H9 (cell line): ENCODE measurements at places on chromosomes 6 and 20. TPM values are rescaled to one million over a fixed set of nuclear protein-coding genes. Genes with fewer than 3 reads are reported as not detected.

Gene MUC22
- total RNA-seq: not detected in 2 replicates

Gene FAM83C
- not detected in 2 replicates for total RNA-seq

Gene CENPQ
- 14.5 and 15.5 TPM in 2 replicates for total RNA-seq

- no peaks in the 10 kb centered on the region for H3K4me1 ChIP-seq
- H3K36me3 ChIP-seq: no peaks in the 10 kb centered on the region
- peaks cover 29% of the 10 kb centered on the region; the same call in 1 of the 2 replicates for H3K27me3 ChIP-seq
- no peak overlapping the region for H3K4me3 ChIP-seq
- no peak overlapping the region for H3K27ac ChIP-seq
- DNase-seq: no peak
Measured at GRCh38 chr6:396126-396520, 4.6 kb downstream of the IRF4 start.

GRCh38 chr20:20856956-20857355, 144.5 kb upstream of the RALGAPA2 start:
- no peak overlapping the region for H3K4me3 ChIP-seq
- H3K27me3 ChIP-seq: no peaks in the 10 kb centered on the region
- H3K36me3 ChIP-seq: no peaks in the 10 kb centered on the region
- no peak for DNase-seq

- H3K4me3 ChIP-seq: no peak overlapping the region
- H3K36me3 ChIP-seq: peaks cover 4% of the 10 kb centered on the region; the same call in 1 of the 2 replicates
- no peak for DNase-seq
Measured at GRCh38 chr20:64191002-64191401, 26.8 kb downstream of the MYT1 start.

DNA sequence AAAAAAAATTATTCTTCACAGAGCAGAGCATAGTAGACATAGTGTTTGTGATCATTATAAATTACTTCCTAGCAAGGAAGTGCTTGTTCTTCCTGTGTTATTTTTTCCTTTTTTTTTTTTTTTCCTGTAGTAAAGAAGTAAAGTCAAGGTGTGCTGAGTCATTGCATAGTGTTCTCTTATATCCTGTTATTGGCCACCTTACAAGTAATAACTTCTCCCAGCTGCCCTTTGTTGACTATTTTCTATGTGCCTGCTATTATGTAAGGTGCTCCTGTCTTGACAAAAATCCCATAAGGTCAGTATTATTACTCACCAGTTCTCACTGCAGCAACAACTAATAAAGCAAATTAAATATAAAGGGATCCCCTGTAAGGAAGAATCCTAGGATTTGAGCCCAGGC, 195.3 kb downstream of the GJA1 start:
- H3K4me3 ChIP-seq: no peak overlapping the region
- H3K36me3 ChIP-seq: peaks cover 81% of the 10 kb centered on the region
- H3K27me3 ChIP-seq: no peaks in the 10 kb centered on the region
